ENCODE measurements at places on chromosomes 7 and 10.

- no peak for DNase-seq
Observed at GRCh38 chr7:155202106-155202871, 95.4 kb upstream of the INSIG1 start.

DNA sequence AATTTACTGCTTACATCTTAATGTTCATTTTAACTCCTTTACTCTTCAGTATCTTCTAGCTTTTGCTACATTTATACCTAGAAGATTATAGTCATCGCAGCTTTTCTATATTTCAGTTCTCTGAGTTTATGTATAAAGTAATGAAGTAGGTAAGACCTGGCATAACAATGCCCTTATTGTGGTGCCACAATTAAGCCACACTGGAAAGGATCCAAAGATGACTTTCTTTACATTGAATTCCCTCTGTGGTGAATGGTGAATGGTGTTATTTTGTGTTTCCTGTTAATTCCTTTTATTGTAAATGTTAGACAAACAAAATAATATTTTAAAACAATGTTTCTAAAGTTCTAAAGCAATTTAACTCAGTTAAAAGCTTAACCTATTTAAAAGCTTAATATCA, 36.2 kb downstream of the SEMA3D start:
- no peak for DNase-seq

DNA sequence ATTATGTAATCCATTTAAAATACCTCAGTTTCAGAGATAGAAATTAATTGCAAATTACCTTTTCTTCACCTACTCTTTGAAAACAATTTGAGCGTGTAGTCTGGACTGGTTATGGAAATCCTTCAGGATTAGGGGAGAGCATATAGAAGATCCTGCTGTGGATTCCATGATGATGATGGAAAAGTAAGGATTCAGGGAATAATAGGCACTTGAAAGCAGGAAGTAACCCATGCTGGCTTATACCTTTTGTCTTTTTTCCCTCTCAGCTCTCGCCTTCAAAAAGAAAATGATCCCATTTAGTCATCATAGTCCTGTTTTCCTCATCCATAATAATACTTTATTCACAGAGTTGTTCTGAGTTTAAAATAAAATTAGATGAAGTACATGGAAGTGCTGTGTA, 4.4 kb downstream of the HBP1 start:
- DNase-seq: no peak

- no peak for DNase-seq
Observed at GRCh38 chr7:54917613-54918391, 101.0 kb upstream of the EGFR start.

- no peak for DNase-seq
Observed at GRCh38 chr7:120741371-120742042, 116.4 kb downstream of the TSPAN12 start.

DNA sequence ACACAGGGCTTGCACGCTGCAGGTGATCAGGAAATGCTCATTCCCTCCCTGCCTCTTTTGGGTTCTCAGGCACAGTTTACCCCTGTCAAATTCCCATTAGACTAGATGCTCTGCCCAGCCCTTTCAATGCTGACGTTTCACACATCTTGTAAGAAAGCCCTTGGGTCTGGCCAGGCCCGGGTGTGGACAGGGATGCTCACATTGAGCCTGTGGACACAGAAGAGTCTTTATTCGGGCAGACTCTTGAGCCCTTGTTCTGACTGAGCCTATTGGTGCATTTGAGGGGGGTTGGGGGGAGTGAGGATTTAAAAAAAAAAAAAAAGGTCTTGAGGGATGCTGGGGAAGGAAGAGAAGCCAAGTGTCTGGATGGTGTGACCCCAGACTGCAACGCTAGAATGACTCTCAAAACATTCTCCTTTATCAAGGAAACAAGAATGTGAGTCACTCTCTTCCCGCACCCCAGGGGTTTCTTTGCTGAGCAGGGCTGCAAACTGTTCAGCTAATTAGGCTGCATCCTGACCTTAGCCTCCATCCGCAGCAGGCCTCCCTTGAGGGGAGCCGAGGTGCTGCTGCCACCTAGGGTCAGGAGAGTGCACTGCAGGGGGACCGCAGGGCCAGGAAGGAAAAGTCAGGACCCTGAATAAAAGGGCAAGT, 53.6 kb upstream of the TMEM72 start:
- DNase-seq: peak; percentile 87

DNA sequence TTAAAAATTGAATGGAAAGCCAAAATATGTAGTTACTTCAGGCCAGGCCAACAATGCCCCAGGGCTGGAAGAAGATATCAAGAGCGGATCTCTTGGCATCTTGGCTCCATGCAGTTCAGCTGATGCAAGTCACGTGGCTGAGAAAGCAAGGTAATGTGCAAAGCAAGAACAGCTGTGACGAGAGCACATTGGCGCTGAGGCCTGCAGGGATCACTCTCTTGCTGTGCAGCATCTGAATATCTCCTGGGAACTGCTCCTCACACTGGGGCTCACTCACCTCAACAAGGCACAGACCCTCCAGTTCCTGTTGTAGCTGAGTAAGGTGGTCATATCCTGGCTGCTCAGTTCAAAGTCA, 14.0 kb downstream of the AKR1B1 start:
- no peak for DNase-seq

GRCh38 chr7:83873459-83873858, 224.5 kb upstream of the SEMA3E start:
- DNase-seq: no peak

DNA sequence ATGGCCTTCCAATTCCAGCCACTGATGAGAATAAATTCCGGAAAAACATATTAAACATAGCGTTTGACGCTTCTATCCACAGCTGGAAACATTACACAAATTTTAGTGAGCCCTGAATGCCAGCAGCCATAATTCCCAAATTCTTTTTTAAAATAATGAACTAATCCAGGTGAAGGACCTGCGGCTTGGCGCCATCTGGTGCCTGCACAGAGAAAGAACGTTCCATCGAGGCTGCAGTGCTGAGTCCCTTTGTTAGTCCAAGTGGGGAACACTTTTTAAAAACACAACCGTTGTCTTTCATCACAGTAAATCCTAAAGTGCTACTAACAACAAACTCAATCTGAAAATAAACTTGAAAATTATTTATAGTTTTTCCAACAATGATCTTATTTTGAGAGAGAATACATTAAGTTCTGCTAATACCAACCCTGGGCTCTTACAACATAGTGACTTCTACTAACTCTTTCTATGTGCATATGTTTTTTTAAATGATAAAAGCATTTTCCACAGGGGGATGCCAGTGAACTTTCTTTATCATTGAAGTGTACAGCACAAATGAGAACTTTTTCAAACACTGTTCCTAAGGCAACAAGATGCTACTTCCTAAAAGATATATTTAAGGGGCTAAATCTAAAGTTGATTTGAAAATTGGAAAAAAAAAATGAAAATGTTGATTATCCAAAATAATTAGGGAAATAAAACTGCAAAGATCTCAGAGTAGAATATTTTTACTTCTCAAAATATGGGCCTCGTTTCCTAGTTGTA, 166.9 kb upstream of the RNF32 start:
- DNase-seq: peak; percentile 12

- no peak for DNase-seq
Observed at GRCh38 chr7:20444030-20444800, 113.5 kb downstream of the ITGB8 start.

GRCh38 chr7:18408461-18408860, 87.1 kb upstream of the HDAC9 start:
- peak; percentile 90 for DNase-seq

- no peak for DNase-seq
Observed at GRCh38 chr7:29924684-29925083, 64.9 kb downstream of the SCRN1 start.

GRCh38 chr10:88820748-88821401, 18.3 kb downstream of the LIPM start:
- DNase-seq: peak; percentile 80

DNA sequence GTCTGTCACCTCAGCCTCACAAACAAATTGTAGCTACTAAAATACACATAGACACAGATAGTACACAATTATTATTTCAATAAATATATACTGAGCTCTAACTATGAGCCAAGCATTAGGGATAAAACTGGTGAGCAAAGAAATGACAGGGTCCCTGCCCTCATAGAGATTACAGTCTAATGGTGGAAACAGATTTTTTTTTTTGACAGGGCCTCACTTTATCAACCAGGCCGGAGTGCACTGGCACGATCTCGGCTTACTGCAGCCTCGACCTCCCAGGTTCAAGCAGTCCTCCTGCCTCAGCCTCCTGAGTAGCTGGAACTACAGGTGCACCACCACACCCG, 695 bp upstream of the RBM28 start:
- no peak for DNase-seq

- no peak for DNase-seq
Observed at GRCh38 chr7:127798769-127799372, 146.9 kb downstream of the SND1 start.

DNA sequence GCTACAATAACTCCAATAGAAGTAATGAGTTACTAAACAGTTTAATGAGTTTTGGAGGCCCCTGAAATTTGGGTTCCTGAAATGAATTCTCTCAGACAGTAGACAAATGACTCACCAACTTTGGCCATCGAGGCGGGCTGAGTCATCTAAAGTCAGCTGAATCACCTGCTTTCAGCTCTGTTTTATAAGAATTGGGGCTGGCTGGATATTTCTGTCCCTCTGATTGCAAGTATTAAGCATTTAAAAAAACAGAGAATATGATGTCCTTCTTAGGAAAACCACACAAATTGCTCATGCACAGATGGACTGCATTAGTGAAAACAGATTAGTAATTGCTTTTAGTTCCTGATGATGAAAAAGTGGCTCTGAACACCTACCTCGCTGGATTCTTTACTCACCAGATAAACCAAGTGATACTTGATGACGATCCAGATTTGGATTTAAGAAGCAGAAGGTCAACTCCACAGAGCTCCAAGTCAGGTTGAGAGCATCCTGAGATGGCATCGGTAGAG, 59.1 kb downstream of the ZNF365 start:
- DNase-seq: peak; percentile 99

- DNase-seq: no peak
Observed at GRCh38 chr10:78434886-78435285, 401.2 kb downstream of the RPS24 start.

DNA sequence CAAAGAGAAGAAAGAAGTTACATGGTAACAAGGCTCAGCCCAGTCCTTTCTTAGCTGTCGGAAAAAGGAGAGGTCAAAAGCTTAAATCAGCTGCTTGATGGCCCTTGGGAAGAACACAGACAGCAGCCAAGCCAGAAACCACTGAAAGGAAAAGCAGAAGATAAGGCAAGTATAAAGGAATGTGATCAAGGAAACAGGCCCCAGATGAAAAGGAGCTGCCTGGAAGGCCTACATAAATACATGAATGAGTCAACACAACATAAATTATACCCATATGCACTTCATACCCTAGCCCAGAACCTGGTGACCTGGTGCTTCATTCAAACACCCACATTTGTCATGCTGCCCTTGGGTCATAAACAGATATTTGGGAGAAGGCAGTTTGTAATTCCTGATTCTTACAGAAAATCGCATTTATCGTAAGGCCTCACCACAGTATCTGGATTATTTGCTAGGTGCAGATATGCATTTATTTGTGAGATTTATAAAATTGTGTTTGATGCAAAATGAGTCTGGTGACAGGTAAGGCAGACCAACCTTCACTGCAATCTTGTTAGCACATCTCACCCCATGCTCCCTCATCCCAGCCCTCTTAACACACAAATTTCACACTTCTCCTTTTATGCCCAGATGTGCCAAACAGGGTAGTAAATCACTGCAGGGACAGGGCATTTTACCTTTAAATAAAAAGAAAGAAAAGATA, 94.9 kb upstream of the KCNIP2 start:
- peak; percentile 89 for DNase-seq

GRCh38 chr10:97412891-97413304, 11.8 kb upstream of the RRP12 start:
- DNase-seq: no peak

GRCh38 chr7:139749545-139749944, 28.3 kb downstream of the HIPK2 start:
- no peak for DNase-seq

- DNase-seq: peak; percentile 55
Observed at GRCh38 chr7:518630-519483, 789 bp downstream of the PDGFA start.

GRCh38 chr10:112926906-112927688, 22.9 kb upstream of the TCF7L2 start:
- DNase-seq: no peak

Measured in fibroblast of mammary gland (primary cell).